ENCODE measurements at places on chromosomes 3 and 15.

DNA sequence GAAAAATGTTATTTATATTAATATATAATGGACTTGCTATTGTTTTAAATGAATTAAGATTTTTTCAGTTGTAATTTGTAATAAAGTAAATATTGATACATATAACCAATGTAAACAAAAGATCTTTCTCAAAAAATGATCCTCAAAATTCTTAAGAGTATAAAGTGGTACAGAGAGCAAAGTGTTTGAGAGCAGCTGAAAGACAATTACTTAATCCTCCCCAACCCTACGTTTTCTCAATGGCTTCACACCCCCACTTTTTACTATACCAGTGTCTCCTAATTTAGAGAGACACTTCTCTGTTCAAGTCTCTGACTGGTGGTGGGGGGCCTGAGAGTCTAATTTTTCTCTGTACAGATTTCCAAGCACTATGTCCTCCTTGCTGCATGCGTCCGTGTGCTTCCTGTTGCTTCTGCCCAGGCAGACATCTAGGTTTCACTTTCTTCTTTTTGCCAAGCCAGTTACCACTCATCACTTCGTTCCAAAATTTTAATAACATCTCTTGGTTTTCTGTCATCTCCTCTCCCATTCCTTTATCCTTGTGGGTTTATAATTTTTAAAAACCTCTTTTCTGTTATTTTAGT is 276.3 kb upstream of the DNAJC19 start:
- DNase-seq: no peak

GRCh38 chr3:26118165-26118564 is 328.3 kb downstream of the OXSM start:
- DNase-seq: no peak

DNA sequence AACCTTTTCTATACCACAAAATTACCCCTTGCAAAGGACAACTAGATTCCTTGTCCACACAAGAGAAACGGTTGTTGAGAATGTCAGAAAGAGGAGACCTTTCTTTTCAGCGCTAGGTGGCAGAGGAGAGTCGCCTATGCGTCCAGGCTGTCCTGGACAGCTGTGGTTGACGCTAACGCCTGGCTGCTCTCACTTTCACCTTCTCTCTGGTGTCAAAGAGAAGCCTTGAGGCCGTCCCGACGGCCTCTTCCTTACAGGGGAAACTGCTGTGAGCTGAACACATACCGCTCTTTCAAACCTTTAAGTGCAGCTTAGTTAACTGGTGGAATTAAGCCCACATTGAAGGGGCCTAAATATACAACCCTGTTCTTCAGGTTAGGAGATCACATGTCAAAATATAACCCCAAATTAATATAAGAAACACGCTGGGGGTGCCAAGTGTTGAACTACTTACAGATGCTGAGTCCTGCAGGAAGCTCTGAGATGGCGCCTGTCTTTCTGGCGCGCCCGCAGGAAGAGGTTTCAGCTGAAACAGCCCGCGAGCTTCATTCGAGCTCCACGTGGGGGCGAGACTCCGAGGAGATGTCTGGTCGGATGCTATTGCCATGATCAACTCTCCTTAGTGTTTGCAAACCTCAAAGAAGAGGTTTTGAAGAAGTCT is 26.1 kb upstream of the KBTBD8 start:
- peak; percentile 74 for DNase-seq

DNA sequence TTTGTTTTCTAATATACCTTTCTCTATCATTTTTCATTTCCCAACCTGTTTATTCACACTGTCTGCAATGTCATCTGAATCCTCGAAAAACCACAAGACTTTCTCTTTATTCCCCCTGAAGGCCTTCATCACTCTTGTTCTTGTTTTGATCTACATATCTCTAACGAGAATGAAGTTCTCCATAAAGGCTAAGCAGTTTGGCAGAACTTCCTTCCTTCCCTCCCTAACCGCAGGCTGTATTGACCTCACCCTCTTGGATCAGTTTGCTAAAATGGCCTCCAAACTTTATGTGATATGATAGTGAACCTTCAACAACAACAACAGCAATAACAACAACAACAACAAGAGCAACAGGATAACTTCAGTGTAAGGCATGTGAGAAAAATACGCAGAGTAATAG is 392.8 kb downstream of the TIGIT start:
- DNase-seq: peak; percentile 24

GRCh38 chr3:60133269-60134162 is 1083.7 kb upstream of the CFAP20DC start:
- no peak for DNase-seq

DNA sequence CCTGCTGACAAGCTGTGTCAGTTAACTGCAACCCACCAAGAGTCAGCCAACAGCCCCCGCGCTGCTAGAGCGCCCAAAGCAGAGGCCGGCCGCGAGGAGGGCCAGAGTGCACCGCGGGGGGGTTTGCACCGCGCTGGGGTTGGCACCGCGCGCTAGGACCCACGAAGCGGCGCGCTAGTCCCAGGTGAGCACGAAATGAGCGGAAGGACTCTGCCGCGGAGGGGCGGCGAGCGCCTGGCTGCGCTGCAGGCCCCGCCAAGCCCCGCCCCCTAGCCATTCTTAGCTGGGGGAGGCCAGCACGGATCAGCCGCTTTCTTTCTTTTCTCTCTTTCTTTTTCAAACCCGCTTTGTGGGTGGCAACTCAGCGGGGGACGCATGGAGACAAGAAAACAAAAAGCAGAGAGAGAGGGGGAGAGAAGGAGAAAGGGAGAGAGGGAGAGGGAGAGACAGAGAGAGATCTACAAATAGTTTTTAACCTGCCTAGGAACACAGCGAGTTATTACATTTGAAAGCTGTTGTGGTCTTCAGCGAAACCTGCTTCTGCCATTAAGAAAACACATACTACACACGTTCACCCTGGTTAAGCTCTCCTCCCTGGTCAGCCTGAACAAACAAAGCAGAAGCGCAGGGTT is 6.9 kb upstream of the FOXB1 start:
- no peak for DNase-seq

DNA sequence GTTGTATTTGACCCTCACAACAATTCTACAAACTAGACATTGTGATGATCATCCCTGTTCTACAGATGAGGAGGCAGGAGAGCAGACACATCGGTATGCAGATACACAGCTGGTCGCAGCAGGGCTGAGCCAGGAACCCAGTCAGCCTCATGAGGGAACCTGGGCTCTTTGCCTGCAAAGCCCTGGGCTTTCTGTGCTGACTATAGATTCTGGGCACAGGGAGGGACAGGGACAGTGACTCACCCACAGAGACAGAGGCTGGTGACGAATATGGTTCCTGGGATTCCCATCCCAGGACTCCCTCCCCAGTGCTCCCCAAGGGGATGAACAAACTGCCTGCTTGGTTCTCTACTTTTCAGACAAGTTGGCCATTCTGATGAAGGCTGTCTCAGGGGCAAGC is 3.8 kb upstream of the CAMP start:
- DNase-seq: no peak

GRCh38 chr3:132517311-132517710 is 79.8 kb upstream of the ACKR4 start:
- DNase-seq: no peak

DNA sequence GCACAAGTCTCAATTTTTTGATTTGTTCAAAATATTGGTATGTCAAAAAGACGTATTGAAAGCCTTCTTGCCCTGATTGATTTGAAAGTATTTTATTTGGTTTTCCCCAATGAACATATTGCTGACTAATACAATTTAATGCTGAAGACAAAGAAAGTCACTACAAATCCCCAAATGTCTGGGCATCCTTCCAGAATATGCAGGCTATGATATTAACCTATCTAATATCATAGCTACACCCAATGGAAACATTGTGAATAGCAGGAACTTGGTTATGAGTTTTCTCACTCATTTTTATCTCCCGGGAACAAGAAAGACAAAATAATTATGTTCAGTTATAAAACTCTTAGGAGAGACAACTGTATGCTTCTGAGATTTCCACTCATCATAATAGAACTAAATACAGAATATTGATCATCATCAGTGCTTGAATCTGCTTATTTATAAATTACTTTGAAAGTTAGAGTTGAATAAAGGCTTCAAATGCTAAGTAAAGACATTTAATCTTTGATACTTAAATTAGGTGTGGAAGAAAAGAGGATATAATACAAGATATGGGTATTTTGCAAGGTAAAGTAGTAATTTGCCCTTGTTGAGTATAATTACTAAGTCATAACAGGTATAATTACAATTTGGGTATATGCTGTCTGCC is 483.9 kb downstream of the RBMS3 start:
- no peak for DNase-seq

DNA sequence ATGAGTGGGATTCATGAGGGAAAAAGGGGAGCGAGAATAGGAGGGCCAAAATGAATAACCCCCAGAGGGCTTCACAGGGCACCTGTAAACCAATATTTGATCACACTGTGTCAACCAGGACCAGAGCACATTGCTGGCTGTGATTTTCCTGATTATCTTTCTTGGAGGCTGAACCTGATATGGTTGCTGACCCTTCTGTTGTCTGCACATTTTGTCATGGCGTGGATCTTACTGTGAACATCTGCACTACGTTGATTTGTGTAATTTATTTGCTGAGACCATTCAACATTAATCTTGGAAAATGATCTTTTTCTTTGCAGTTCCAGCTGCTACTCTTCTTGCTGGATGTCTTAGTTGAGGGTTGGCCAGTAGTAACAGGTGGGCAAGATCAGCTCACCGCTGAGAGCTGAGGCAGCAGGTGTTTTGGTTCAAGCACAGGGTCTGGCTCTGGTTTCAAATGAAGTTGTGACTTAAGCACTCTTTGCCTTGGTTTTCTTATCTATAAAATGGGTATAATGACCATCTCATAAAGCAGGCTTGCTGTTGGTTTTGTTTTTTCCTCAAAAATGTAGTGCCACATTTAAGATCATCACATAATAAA is 61.2 kb downstream of the ARHGEF26 start:
- DNase-seq: no peak

DNA sequence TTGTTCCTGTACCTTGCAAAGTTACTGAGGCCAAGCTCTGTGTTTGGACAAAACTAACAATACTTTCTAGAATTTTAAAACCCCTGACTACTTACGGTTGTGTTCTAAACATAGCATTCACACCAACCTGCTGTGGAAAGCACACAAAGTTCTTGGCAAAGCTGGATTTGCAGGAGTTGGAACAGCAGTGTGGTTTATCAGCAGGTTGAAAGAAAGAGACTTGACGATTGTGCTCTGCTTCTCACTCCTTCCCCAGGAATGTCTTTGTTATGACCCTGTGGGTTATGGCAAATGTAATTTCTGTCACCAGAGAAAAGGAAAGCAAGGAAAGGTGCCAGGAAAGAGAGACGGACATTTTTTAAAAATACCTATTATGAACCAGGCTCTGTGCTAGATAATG is 165.5 kb upstream of the TGFBR2 start:
- no peak for DNase-seq

GRCh38 chr15:25375557-25375956 is 63.3 kb downstream of the UBE3A start:
- no peak for DNase-seq

DNA sequence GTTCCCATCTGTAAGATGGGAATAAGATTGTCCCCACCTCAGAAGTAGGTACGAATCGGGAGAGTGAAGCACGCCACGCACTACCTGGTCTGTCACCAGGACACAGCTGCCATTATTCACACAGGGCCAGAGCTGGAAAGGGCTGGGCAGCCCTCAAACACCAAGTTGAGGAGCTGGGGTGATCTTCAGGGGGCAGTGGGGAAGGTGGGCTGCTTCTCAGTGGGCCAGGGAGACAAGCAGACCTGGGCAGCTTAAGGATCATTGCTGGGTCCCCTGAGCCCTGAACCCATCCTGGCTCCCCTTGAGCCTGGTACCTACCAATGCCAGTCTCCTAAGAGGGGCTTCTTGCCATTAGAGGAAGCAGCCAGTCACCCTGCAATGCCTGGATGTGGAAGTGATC is 82.1 kb downstream of the SMAD6 start:
- no peak for DNase-seq

DNA sequence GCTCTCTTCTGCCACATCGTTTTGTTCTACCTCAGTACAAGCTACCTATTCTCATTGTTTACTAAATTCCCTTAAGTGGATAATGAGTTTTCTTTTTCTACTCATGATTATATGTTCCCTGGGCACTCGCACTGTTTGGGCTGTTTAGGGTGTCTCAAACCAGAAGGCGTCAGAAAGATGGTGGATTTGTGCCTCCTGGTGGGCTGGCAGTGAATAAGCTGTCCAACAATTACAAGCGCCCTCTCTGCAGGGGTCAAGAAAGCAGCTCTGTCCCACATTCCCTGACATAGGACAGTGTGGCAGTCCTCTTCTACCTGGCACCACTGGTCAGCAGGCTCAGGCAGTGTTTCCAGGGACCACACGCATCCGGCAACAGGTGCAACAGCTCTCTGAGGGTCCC is 173.4 kb upstream of the PPP2R3A start:
- no peak for DNase-seq

DNA sequence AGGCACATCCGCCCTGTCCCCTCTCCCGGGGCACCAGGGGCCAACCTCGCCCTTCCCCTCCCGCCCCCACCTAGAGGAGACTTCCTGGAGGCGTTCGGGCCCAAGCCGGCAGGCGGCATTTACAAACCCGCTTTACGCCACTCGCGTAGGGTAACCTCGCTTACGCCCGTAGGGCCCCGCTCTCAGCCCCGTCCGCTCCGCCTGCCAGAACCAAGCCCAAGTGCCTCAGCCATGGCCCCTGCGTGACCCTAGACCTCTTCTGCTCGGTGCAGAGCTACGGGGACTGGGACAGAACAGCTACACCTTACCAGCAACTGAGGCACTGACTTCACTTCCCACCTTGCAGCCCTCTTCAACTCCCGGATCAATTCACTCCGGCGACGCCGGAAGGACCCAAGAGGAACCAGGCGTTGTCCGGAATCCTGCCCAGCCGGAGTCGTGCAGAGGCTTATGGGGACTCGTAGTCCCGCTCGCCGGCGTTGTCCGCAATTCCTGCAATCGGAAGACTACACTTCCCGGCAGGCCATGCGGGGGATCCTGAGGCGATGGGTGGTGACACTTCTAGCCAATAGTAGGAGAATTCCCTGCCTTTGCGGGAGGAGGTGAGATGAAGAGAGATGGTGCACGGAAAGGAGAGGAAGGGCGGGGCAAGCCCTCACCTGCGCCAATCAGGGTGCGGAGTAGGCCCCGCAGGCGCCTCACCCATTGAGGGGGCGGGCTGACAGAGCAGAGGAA is at the start of gene PDCD10:
TSS of gene PDCD10 (minus strand) at position 395 of the 735 bp plus-strand sequence. CDS start 14,735 bp downstream, outside the sequence.
- DNase-seq: peak; percentile 95

DNA sequence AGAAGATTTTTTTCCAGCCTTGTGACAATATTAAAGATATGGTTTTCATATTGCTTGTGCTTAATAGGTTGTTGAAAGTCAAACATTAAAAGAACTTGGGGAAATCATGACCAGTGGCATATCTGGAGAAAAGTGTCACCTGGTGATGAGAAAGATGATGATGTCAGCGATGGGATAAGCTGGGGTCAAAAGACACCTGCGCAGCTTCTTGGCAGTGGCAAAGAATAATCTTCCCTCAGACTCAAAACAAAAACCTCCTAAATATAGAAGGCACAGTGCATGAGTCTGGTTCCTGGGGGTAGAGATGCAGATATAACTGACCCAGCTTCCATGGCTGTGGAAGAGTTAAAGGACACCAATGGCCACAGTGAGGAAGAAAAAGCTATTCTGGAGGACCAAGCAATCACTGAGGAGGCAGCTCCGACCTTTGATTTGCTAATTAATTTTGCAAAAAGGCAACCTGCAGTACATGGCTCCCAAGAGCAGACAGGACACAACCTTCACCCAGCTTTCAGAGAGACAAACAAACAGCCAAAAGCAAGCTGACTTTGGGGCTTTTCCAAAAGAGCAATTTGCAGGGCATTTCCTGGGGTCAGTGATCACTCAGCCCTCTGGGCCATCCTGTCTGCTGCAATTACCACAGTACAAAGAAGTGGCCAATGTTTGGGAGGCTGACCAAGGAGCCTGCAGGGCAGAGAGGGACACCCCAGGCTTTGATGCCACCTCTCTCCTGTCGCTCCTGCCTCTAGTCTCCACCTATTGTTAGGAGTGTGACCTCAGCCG is 17.6 kb upstream of the SEMA5B start:
- DNase-seq: no peak

Measured in KG1 (cell line).